ENCODE measurements at places on chromosomes 3 and 15.

- no peak for DNase-seq
Measured at GRCh38 chr3:144317961-144318360, 346.3 kb downstream of the DIPK2A start.

DNA sequence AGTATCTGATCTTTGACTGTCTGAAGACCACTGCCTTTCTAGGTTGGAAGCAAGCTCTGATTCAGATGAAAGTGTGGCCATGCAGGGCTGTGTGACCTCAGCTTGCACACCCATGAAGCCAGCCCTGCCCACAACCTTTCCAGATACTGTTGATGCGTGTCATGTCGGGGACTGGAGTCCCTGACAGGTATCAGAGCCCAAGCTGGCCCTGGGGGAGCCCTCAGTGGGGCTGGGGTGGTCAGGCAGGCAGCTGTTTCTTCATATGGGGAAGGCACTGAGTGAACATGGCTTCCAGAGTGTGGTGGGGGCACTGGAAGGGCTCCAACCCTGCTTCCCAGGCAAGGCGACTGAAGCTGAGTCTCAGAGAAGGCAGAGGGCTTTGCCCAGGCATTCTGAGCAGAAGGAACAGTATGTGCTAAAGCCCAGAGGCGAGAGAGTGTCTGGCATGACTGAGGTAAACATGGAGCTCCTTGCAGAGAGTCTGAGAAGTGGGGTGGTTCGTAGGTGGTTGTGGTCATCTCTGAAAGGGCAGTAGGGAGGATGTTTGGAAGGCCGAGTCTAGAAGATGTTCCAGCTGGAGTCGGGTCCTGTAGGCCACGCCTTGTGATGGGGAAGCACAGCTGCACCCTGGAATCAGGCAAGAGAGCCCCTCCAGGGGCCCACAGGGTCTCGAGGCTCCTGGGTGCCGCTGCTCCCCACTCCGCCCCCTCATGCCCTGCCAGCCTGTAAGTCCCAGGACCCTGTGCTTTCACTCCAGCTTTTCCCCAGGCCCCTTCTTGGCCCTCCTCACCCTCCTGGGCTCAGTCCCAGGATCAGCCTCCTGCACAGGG, 122.2 kb downstream of the EEFSEC start:
- DNase-seq, result no peak

GRCh38 chr3:50850639-50851511, 176.1 kb downstream of the DOCK3 start:
- DNase-seq, result no peak

- no peak for DNase-seq
Measured at GRCh38 chr3:25144430-25144829, 283.6 kb upstream of the RARB start.

GRCh38 chr3:11624161-11624560, 19.6 kb downstream of the VGLL4 start:
- no peak for DNase-seq

GRCh38 chr3:151268267-151269235, 9.8 kb downstream of the P2RY14 start:
- no peak for DNase-seq

- no peak for DNase-seq
Measured at GRCh38 chr3:62503516-62503915, 130.2 kb upstream of the FEZF2 start.

DNA sequence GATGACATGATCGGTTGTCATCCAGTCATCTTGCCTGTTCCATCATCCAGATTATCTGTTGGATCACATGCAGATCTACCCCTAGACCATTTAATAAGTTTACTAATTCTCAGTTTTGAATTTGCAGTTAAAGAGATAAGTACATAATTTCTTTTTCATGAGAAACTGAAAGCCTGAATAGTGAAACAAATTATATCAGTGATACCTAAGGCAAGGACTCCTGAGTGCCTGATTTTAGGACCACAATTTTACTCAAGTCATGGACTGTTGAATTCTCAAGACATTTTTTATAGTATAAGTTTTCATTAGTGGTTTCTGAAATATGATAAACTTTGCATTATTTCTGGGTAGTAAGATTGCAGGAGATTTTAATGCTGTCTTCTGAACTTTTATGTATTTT, 13.2 kb downstream of the SIDT1 start:
- no peak for DNase-seq

- DNase-seq, result no peak
Measured at GRCh38 chr3:169604568-169604967, 58.9 kb downstream of the MECOM start.

DNA sequence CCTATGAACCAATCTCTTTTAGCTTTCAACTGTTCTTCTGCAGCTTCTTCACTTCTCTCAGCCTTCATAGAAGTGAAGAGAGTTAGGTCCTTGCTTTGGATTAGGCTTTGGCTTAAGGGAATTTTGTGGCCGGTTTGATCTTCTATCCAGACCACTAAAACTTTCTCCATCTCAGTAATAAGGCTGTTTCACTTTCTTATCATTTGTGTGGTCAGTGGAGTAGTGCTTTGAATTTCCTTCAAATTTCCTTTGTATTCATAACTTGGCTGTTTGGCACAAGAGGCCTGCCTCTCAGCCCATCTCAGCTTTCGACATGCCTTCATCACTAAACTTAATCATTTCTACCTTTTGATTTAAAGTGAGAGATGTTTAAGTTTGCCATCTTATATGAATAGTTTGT, 21.7 kb downstream of the DZIP1L start:
- no peak for DNase-seq

- no peak for DNase-seq
Measured at GRCh38 chr3:58404396-58404795, 29.2 kb downstream of the PDHB start.

- no peak for DNase-seq
Measured at GRCh38 chr15:66065325-66065724, 188.2 kb downstream of the MEGF11 start.

DNA sequence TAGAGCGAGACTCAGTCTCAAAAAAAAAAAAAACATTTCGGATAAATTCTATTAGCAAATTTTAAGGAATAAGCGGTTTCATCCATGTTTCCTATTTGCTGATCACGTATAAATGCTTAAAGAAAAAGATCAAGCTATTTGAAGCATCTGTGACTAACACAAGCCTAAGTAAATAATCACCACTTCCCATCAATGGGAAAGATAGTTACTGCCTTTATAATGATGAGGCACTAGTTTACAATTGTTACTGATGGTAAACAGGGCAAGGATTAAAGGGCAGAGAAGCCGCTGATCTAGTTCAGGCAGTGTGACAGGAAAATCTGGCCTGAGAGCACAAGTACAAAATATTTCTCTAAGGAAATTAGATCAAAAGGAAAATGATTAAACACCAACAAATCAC, 13.7 kb downstream of the CLPX start:
- DNase-seq, result no peak

- no peak for DNase-seq
Measured at GRCh38 chr3:44264146-44264545, 22.5 kb downstream of the TOPAZ1 start.

- peak; percentile 94 for DNase-seq
Measured at GRCh38 chr3:8658306-8659212, 14.0 kb upstream of the SSUH2 start.

DNA sequence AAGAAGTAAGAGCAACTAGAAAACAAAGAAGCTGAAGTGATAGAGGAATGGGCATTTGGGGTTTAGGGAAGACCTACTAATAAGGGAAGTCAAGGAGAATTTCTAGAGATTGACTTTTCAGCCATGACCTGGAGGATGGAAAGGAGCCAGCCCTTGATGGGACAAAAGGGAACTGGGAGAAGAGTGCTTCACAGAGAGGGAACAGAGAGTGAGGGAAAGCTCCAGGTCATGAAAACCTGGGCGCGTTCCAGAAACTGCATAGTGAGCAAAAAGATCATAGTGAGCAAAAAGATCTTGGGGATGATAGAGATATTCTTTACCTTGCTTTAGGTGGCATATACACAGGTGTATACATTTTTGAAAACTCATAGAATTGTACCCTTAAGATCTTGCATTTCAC, 143.1 kb upstream of the NUDT16 start:
- no peak for DNase-seq

DNA sequence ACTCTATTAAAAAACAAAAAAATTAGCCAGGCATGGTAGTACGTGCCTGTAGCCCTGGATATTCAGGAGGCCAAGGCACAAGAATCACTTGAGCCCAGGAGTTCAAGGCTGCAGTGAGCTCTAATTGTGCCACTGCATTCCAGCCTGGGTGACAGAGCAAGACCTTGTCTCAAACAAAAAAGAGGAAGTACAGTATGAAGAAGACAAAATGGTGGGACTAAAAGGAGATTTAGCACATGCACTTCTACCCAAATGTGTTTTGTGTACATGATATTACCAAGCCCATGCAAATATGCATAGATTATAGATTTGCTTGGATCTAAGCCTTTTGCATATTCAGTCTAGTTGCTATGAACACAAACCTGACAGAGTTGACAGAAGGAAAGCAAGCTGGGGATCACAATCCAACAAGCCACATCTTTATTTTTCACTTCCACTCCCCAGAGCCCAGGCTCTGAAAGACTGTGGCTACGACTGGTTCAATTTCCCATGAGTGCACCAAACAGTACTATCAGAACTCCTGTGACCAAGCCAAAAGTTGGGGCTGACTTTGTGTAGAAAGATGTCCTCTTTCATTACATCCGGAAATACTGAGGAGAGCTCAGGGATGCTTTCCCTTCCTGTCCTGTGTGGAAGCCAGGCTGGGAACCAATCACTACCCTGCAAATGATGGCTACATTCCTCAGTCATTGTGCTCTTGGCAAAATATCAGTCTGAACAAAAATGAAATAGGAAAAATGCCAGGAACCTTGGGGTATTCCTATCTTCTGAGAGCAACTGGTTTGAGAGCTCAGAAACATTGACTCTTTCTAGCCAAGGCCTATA, 49.4 kb downstream of the TGM4 start:
- no peak for DNase-seq

DNA sequence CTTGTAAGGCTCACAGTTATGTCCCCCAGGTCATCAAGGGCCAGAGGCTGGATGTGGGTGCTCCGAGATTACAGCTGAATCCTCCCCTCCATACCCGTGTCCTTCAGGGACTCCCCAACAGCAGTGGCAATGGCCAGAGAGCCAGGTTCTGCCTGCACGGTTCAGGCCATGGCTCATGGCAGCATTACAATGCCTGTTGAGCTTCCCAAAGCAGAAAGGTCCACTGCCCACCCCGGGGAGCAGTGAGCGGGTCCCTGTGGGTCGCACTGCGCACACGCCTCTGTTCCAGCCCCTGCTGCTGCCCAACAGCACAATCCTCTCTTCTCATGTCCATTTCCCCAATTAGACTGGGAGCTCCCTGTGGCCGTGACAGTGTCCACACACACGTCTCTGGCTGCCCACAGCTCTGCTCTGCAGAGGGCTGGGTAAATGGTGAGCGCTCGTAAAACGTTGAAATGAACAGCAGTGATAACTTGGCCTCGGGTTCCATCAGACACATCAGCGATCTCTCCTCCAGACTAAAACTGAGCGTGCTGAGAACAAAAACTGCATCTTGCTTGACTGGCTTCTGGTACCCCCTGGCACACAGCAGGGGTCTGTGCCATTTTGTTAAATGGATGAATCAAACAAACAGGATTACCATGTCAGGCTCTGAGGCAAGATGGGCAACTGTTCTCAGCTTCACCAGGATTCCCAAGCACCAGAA, 80.4 kb downstream of the VGLL4 start:
- no peak for DNase-seq

- DNase-seq, result no peak
Measured at GRCh38 chr15:80878242-80878866, 99.2 kb downstream of the CEMIP start.

DNA sequence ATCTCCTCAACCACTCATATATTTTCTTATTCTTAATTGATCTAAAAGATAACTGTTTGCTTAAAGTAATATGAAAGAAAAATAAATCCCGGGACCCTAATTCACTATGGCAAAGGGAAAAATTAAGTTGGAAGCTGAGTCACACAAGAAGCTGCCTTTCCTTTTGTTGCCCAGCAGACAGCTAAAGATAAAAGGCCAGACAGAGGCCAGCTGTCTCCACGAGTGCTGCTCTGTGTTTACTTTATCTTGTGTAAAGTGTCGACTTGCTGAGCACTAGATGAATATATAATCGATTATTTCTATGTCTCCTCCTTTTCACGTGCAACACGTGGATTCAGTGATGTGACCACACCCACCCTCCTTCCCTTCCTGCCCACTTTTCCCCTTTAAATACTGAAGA, 52.8 kb upstream of the NSMCE3 start:
- no peak for DNase-seq

DNA sequence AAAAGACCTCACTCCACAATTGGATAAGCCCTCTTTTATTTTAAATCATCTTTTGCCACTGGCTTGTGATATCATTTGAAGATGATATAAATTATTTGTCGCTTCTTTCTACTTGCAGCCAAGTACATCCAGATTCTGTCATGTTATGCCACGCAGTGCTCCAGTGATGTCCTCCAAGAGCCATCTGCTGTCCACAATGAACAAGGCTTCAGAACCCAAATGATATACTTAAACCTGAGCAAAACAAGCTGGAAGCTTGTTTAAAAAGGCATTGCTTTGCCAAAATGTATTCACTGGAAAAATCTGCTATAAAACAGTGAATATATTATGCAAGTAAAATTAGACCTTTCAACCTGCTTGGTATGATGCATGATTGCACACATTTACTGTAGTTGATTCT, 58.8 kb upstream of the ARL6 start:
- DNase-seq, result no peak

GRCh38 chr3:108983051-108983450, 29.4 kb upstream of the GUCA1C start:
- DNase-seq, result no peak

DNA sequence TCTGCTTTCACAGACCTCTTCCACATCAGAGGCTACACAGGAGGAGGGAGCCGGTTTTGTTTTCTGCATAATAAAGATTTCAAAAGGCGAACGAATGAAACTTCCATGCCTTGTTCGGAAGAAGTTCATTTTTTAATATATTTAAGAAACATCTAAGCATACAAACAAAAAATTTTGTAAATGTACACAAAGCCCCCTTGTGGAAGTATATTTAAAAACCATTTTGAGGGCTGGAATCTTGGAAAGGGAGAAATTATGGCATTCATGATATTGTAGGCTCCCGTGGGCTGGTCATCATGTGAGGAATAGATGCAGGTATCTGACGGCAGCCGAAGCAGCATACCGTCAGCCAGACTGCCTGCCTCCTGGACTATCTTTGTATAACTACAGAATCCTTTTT, 90.4 kb downstream of the MECOM start:
- no peak for DNase-seq

DNA sequence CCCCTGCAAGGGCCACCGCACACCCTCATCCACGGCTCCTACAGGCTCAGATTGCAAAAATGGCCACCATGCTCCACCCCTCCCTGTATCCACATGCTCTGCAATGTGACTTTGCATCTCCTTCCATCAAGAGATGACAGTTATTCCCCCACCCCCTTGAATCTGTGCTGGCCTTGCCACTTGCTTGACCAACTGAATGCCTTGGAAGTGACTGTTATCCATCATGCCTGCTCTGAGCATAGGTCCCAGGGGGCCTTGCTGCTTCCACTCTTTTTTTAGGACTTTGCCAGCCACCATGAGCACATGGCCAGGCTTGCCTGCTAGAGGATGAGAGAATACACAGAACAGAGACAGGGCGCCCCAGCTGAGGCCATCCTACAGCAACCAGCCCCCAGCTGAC, 13.6 kb downstream of the HAPLN3 start:
- no peak for DNase-seq

GRCh38 chr3:186882881-186883685, 40.6 kb downstream of the ADIPOQ start:
- no peak for DNase-seq

GRCh38 chr3:37943631-37944314, 46.8 kb upstream of the VILL start:
- DNase-seq, result no peak

GRCh38 chr15:88906551-88906950, 6.6 kb downstream of the MFGE8 start:
- DNase-seq, result no peak

Measured in cardiac septum (tissue), 1 donor.